ENCODE measurements at places on chromosomes 16 and 17. TPM values are rescaled to one million over a fixed set of nuclear protein-coding genes. Genes with fewer than 3 reads are reported as not detected.
A peak's percentile ranks its signal among the peaks of the same experiment; 100 is the strongest.

DNA sequence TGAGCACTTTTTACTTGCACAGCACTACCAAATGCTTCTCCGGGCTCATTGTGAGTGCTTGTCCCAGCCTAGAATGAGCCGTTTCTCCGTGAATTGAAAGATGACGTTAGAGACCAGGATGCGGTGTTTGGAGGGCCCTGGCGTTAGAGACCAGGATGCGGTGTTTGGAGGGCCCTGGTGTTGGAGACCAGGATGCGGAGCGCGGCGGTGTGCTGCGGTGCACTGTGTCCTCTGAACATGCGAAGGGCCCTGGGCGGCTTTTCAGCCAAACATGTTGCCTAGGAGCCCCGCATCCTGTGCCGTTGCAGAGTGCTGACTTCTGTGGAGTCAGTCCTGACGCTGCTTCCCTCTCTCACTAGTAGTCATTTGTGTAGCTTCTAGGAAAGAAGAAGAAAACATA, 42.7 kb downstream of the BANP start:
- no peaks in the 10 kb centered on the region for H3K27me3 ChIP-seq
- H3K4me1 ChIP-seq = no peaks in the 10 kb centered on the region
- peak; percentile 65 for DNase-seq
- H3K27ac ChIP-seq = no peak overlapping the region
- peaks cover 6% of the 10 kb centered on the region for H3K36me3 ChIP-seq
- H3K4me3 ChIP-seq = no peak overlapping the region

Gene NUPR1
- 289 TPM for total RNA-seq

Gene IL17C
- not detected for total RNA-seq

- no peaks in the 10 kb centered on the region for H3K36me3 ChIP-seq
- no peak overlapping the region for H3K27ac ChIP-seq
- H3K4me3 ChIP-seq = no peak overlapping the region
- DNase-seq = no peak
Observed at GRCh38 chr17:43574348-43574747, 28.2 kb upstream of the ETV4 start.

Gene BOLA2B
- 101 TPM for total RNA-seq

GRCh38 chr17:74732042-74732867, 4.8 kb upstream of the RAB37 start:
- H3K4me1 ChIP-seq = peaks cover 3% of the 10 kb centered on the region
- H3K4me3 ChIP-seq = no peak overlapping the region
- no peak overlapping the region for H3K27ac ChIP-seq
- peaks cover 17% of the 10 kb centered on the region for H3K27me3 ChIP-seq
- DNase-seq = no peak

DNA sequence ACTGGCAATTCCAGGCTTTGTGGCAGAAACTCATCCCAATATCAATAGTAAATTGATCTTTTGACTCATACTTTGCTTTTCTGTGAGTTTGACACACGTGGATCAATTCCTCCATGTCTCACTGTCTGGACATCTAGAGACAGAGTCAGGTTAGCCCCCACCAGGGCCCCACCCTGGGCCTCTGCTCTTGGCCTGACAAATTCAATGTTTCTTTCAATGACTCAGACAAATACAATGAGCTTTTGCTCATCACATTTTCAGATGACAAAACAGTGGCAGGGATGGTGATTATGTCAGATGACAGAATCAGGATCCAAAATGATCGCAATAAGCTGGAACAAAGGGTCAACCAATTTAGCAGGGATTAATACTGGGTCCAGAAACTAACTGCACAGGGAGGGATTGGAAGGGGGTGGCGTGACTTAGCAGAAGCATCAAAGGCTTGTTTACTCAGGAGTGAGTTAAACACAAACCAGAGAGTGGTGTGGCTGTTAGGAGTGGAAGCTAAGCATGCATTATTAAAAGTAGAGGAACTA, 90.5 kb upstream of the ASIC2 start:
- H3K4me3 ChIP-seq = no peak overlapping the region
- no peaks in the 10 kb centered on the region for H3K36me3 ChIP-seq
- H3K27ac ChIP-seq = no peak overlapping the region

GRCh38 chr16:81738783-81739496, 40.2 kb upstream of the PLCG2 start:
- no peaks in the 10 kb centered on the region for H3K36me3 ChIP-seq
- H3K27ac ChIP-seq = no peak overlapping the region
- no peak for DNase-seq
- H3K27me3 ChIP-seq = peaks cover 10% of the 10 kb centered on the region
- H3K4me1 ChIP-seq = peaks cover 8% of the 10 kb centered on the region

Gene RTN4RL1
- 0.47 TPM for total RNA-seq

Gene BCAR1
- 125 TPM for total RNA-seq

- DNase-seq = peak; percentile 53
- no peak overlapping the region for H3K4me3 ChIP-seq
- no peak overlapping the region for H3K27ac ChIP-seq
- peaks cover 50% of the 10 kb centered on the region for H3K36me3 ChIP-seq
- H3K27me3 ChIP-seq = no peaks in the 10 kb centered on the region
- no peaks in the 10 kb centered on the region for H3K4me1 ChIP-seq
Observed at GRCh38 chr16:23391381-23392222, 61.4 kb downstream of the COG7 start.

DNA sequence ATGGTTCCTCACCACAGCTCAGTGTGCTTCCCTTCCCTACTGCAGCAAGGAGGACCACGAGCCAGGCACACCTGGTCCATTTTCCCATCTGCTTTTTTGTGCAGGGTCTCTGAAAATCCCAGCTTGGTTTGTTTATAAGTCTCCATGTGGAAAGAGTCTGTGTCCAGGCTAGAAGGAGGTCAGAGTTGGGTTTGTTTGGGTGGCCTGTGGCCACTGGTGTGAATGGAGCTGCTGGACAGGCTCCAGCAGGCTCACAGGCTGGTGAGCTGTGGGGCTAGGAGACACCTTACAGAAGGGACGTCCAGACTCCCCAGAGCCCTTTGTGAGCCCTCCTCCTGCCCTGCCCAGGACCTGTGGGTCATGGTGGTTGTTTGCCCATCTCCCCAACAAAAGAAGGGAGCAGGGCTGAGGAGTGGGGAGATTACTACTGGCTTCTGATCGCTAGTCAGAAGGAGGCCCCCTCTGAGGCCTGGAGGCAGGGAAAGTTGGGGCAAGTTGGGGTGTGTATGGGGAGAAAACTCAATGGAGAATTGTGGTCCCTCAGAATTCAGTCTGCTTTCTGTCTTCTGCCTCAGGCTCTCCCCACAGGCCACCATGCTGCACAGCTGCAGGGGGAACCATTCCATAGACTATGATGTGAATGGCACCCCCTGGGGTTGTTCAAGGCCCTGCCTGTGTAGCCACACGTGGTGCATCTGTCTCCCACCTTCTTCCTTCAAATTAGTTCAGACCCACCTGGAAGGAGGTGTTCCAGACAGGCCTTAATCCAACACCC, 4.1 kb downstream of the RARA start:
- peak overlapping the region; percentile 35 for H3K4me3 ChIP-seq
- no peaks in the 10 kb centered on the region for H3K36me3 ChIP-seq
- peak; percentile 43 for DNase-seq
- H3K4me1 ChIP-seq = peaks cover 27% of the 10 kb centered on the region
- H3K27ac ChIP-seq = peak overlapping the region; percentile 96
- no peaks in the 10 kb centered on the region for H3K27me3 ChIP-seq

Gene TNFRSF17
- total RNA-seq = not detected

Gene TBX2
- total RNA-seq = 2.0 TPM

DNA sequence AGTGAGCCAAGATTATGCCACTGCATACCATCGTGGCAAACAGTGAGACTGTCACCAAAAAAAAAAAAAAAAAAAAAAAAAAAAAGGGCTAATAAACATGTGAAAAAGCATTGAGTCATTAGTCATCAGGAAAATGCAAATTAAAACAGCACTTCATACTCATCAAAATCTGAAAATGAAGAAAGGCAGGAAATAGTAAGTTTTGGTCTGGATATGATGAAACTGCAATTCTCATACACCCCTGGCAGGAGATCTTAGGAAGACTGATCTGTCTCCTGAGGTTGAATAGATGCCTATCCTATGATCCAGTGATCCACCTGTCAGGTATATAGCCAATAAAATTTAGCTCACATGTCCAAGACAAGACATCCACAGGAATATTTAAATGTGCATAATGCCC, 212.7 kb downstream of the CPPED1 start:
- DNase-seq = no peak
- H3K27me3 ChIP-seq = peaks cover 28% of the 10 kb centered on the region

DNA sequence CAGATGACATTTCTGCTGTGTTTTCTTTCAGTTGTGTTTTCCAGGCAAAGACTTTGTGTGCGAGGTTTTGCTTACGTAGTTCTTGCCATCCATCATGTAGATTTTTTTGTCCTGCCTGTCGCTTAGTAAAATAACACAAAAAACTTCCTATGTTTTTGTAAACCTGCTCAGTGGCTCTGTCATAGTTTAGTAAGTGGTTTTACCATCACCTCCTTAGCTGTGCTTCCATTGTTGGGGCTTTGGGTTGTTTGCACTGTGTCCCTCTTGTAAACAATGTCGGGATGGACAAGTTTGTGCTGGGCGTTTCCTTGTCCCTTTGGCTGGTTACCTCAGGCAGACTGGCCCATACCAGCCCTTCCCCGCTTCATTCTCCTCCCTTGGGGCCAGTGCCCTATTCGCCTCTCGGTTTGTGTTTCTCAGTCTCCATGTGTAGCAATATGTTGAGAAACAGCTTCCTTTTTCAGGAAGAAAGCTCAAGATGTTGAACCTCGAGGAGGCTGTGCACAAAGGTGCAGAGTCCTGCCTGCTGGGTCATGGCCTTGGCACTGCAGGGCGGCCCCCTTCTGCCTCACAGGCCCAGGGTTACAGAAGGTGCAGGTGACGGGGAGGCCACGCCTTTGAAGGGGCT, 74.6 kb downstream of the KSR1 start:
- peak overlapping the region; percentile 96 for H3K27ac ChIP-seq
- no peaks in the 10 kb centered on the region for H3K36me3 ChIP-seq
- H3K4me3 ChIP-seq = no peak overlapping the region
- DNase-seq = no peak

Gene CCL5
- total RNA-seq = not detected

Gene WSB1
- total RNA-seq = 110 TPM

Gene ABCC11
- 0.44 TPM for total RNA-seq

- DNase-seq = no peak
- no peaks in the 10 kb centered on the region for H3K27me3 ChIP-seq
- H3K4me1 ChIP-seq = peaks cover 5% of the 10 kb centered on the region
- no peak overlapping the region for H3K4me3 ChIP-seq
- H3K36me3 ChIP-seq = no peaks in the 10 kb centered on the region
- no peak overlapping the region for H3K27ac ChIP-seq
Observed at GRCh38 chr16:66212428-66212827, 154.1 kb upstream of the CDH5 start.

DNA sequence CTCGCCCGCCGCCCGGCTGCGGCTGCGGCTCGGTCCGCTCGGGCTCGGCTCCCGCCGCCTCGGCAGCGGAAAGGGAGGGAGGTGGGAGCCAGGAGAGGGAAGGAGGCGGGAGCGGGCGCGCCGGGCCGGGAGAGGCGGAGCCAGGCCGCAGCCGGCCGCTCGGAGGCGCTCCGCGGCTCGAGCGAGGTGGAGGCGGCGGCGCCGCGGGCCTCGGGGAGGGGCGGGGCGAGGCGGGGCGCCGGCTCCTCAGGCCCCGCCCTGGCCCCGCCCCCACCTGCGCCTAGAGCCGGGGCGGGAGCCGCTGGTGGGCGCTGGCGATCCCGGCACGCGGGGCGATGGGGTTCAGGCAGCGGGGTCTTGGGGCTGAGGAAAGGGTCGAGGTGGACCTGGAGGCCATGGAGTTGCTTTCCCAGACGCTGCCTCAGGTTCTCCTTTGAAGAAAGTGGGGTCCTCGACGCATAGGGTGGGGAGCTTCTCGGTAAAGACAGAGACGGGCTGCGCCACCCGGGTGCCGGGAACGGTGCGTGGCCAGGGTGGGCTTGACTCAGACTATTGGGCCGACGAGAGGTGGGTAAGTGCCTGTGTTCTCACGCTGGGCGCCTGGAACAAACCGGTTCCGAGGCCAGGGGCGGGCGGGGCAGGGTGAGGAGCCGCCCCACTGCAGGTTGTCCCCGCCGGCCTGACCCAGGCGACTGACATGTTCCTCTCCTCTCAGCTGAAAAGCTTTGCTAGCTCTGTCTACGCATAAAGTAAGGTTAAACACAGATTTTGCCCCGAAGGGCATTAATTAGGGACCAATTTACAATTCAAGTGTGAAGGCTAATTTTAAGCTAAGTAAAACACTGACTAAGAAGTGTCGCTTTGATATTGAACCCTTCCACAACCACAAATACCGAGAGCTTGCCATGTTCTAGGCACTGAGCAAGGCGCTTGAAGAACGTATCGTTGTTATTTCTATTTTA, at the start of gene CMTM4:
TSS of gene CMTM4 (minus strand) at position 75 of the 962 bp plus-strand sequence. CDS start 218 bp downstream, outside the sequence.
- H3K36me3 ChIP-seq = no peaks in the 10 kb centered on the region

Gene GOSR1
- 59.4 TPM for total RNA-seq

Gene INO80E
- 64.6 TPM for total RNA-seq

Gene PYDC1
- total RNA-seq = not detected

Gene RNF112
- total RNA-seq = 0.67 TPM

Gene TPPP3
- 2.7 TPM for total RNA-seq

GRCh38 chr17:325270-326009, 27.2 kb downstream of the RPH3AL start:
- H3K36me3 ChIP-seq = peaks cover 4% of the 10 kb centered on the region
- H3K27me3 ChIP-seq = peaks cover 13% of the 10 kb centered on the region
- H3K4me3 ChIP-seq = no peak overlapping the region
- no peaks in the 10 kb centered on the region for H3K4me1 ChIP-seq
- DNase-seq = peak; percentile 53
